Umbilical cord (tissue), 2 donors: ENCODE measurements at places on chromosomes 4 and X. TPM values are rescaled to one million over a fixed set of nuclear protein-coding genes. Genes with fewer than 3 reads are reported as not detected.

GRCh38 chr4:13917015-13917414 is 289.5 kb upstream of the BOD1L1 start:
- no peak for DNase-seq

DNA sequence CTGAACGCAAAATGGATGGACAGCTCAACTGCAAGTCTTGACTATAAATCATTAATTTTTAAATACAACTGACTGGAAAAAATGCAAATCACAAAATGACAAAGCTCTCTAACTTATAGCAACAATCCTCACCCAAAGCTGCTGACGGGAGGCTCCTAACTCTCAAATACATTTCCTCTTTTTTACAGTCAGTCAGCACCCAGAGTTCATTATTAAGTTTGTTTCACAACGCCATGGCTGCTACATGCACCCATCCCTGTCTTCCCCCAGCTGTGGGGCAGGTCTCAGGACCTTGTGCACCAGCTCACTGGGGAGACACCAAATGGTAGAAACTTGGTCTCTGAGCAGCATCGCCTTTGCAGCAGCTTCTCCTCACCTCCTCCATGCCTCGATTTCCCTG is 97.6 kb downstream of the SLC34A2 start:
- DNase-seq = no peak

DNA sequence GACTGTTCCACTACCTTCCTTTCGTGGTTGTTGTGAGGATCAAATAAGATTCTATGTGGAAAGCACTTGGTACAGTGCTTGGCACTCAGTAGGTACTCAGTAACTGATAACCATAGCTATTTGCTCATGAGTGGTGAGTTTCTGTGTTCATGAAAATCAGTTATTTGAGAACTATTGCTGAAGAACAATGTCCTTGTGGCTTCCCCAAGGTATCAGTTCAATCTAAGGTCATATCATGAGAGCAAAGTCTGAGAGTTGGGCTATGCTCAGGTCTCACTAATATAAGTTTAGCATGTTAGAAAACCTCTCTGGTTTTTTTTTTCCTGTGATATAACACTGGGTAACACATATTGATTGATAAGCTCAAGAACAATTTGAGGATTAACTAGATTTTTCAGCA is 147.8 kb downstream of the GRIA3 start:
- no peak for DNase-seq

The DUX4 gene
- total RNA-seq = 2.4 TPM

The EPGN gene
- 7.0 TPM for total RNA-seq

The TMEM255A gene
- 1.7 TPM for total RNA-seq

The SERTM2 gene
- total RNA-seq = 1.7 TPM

- DNase-seq = no peak
These were observed 65.7 kb downstream of the SERPINA7 start for GRCh38 chrX:105972690-105973386.

The RNF128 gene
- total RNA-seq = 7.9 TPM

DNA sequence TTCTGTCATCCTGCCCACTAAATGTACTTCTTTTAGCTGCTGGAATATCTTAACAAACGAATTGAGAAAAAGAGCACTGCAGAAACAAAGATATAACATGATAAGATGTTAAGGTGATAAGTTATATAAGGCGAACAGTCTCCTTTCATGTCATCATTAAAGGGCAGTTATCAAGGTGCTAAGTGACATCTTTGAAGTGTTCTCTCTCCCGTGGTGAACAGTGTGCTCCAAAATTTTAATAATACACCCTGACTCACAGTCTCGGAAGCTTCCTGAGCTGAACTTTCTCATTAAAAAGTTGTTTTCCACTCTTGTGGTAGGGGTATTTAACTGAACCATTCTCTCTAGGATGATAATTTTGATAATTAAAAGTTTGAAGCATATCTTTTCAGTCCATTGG is 61.6 kb downstream of the PLS3 start:
- DNase-seq = no peak

DNA sequence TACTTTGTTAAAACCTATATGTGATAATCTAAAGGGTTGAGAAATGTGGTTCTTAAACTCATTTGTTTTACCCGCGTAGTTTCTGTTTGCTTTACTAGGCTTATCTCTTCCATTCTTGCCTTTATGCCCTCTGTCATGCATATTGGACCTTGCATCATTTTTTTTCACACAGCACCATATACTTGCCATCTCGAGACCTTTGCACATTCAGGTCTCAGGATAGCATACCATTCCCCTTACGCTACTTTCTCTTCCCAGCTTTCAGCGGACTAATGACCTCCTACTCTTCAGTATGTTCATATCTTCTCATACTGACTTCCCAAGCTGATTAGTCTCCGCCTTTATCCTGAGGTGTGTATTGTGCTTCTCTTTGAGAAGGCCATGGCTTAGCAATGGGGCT is 40.5 kb downstream of the USP38 start:
- DNase-seq = no peak
